ENCODE measurements at places on chromosomes 4 and X. TPM values are rescaled to one million over a fixed set of nuclear protein-coding genes. Genes with fewer than 3 reads are reported as not detected.

Gene TRIM60
- total RNA-seq, result not detected

Gene ASB9
- total RNA-seq, result 21.2 TPM

Gene USP51
- total RNA-seq, result 0.57 TPM

Gene IL9R
- total RNA-seq, result 0.09 TPM

Gene STATH
- not detected for total RNA-seq

Gene MAGEB2
- not detected for total RNA-seq

Data from A549 treated with CORT108297 at 1 μM for 4 hours (cell line).